Effector memory CD4-positive, alpha-beta T cell (primary cell): ENCODE measurements at places on chromosomes 4 and X.

- no peak for DNase-seq
Measured at GRCh38 chr4:47017081-47017480, 14.3 kb upstream of the GABRB1 start.

DNA sequence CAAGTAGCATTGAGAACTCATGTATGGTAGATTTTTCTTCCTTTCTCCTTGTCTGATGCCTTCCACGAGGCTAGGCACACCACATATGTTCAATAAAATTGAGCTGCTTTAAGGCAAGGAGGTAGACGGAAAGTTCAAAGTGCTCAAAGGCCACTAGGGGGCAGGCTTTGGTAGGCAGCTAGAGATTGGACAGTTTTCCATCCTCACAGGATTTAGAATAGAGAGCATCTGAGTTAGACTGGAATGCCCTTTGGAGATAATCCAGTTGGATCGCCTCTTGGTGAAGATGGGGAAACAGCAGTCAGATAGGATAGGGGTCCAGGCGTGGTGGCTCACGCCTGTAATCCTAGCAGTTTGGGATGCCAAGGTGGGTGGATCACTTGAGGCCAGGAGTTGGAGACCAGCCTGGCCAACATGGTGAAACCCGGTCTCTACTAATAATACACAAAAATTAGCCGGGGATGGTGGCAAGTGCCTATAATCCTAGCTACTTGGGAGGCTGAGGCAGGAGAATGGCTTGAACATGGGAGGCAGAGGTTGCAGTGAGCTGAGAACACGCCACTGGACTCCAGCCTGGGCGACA is 30.4 kb downstream of the ELF4 start:
- no peak for DNase-seq

- no peak for DNase-seq
Measured at GRCh38 chr4:65508168-65508567, 162.1 kb downstream of the EPHA5 start.

DNA sequence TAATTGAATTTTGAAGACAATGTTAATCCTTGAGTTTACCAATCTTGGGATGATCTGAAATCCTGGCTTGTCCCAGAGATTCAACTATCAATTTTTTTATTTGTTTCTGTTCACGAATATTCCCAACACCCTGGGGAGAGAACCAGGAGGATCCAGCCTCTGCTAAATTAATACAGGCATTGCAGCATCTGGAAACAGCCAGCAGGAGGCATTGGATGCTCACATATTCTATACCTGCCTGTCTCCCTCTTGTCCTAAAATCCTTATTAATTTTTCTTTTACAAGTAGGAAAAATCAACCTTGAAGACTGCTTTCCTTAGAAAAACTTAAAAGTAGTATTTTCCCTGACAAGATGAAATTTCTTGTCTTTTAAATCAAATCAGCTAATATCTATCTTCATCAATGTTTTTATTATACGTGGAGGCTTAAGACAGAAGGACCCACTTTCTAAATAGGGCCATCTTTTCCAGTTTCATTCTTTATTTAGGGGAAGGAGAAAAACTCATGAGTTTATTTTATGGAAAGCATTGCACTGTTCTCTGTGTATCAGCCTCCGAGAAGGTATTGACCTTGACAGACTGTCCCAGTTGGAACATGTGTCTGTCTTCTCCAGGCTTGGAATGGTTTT is 102.4 kb downstream of the CLNK start:
- no peak for DNase-seq

- DNase-seq: no peak
Measured at GRCh38 chr4:95546221-95546620, 2.6 kb downstream of the UNC5C start.

- no peak for DNase-seq
Measured at GRCh38 chr4:124790471-124790870, 77.9 kb upstream of the ANKRD50 start.
